Mesothelial cell of epicardium (in vitro differentiated cells): ENCODE measurements at places on chromosomes 2 and 18.

- DNase-seq, result no peak
Measured at GRCh38 chr2:170587117-170587516, 128.0 kb upstream of the SP5 start.

DNA sequence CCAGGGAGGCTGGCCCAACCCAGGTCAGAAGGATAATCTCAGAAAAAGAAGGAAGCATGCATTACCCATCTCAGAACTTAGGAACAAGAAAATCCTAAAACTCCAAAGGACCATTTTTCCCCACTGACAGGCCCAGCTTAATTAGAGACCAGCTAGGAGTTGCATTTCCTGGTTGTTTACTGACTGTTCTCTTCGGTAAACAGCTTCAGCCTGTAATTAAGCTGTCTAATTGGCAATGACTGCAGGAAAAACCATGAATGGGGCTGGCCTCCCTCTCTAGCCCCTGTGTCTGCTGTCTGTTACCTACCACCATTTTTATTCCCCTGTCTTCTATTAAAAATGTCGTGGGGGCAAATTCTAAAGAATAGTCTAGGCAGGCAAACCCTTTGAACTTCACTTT, 146.5 kb downstream of the AGAP1 start:
- no peak for DNase-seq

DNA sequence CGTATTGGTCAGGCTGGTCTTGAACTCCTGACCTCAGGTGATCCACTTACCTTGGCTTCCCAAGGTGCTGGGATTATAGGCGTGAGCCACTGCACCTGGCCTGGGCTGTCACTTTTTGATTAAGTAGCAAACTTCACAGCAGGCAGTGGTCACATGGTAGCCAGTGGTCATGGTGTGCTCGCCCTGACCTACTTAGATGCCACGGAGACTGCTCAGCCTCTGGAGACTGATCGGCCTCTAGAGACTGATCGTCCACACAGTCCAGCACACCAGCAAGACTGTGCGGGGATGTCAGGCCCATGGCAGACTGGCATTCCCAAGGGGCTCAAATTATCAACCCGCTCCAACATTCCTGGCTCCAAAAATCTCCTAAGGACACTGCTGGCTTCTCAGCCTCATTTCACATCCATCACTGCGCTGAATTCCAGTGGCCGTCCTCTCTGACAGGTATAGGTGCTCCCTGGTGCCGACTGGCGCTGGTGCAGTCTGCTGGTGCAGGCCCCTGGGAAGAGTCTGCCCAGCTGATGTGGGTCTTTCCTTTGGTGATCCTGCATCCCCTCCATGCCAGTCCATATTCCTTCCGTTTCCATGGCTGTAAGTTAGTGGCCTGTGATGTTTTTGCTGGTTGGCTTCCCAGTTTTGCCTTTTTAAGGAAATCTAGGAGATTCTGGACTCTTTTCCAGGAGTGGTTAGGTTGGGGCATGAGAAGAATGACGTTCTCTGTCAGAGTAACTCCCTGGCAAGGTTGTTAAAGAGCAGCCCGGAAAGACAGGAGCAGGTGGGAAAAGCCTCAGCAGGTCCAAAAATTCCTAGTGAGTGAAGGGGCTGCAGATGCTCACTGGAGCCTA, 374.5 kb upstream of the HS6ST1 start:
- no peak for DNase-seq

GRCh38 chr2:239181074-239181902, 219.5 kb downstream of the HDAC4 start:
- peak; percentile 12 for DNase-seq

DNA sequence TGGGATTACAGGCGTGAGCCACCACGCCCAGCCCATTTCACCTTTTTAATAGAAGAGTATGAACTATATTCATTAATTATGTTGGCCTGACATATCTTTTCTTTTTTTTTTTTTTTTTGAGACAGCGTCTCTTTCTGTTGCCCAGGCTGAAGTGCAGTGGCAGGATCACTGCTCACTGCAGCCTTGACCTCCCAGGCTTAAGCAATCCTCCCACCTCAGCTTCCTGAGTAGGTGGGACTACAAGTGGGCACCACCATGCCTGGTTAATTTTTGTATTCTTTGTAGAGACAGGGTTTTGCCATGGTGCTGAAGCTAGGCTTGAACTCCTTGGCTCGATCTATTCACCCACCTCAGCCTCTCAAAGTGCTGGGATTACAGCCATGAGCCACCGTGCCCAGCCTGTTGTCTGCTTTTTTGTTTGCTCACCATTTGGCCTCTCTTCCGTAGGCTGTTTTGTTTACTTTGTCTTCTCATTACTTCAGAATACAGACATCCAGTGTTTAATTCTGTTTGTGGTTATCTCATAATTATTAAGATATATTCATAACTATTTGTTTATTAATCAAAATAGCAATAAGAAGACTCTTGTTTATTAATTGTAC, 16.3 kb upstream of the CDH2 start:
- no peak for DNase-seq

GRCh38 chr2:234761910-234762309, 189.9 kb upstream of the SH3BP4 start:
- DNase-seq, result no peak

GRCh38 chr2:36554531-36554930, 43.4 kb downstream of the FEZ2 start:
- no peak for DNase-seq
